Left renal pelvis (tissue), 4 donors: ENCODE measurements at places on chromosomes 12 and 14.

DNA sequence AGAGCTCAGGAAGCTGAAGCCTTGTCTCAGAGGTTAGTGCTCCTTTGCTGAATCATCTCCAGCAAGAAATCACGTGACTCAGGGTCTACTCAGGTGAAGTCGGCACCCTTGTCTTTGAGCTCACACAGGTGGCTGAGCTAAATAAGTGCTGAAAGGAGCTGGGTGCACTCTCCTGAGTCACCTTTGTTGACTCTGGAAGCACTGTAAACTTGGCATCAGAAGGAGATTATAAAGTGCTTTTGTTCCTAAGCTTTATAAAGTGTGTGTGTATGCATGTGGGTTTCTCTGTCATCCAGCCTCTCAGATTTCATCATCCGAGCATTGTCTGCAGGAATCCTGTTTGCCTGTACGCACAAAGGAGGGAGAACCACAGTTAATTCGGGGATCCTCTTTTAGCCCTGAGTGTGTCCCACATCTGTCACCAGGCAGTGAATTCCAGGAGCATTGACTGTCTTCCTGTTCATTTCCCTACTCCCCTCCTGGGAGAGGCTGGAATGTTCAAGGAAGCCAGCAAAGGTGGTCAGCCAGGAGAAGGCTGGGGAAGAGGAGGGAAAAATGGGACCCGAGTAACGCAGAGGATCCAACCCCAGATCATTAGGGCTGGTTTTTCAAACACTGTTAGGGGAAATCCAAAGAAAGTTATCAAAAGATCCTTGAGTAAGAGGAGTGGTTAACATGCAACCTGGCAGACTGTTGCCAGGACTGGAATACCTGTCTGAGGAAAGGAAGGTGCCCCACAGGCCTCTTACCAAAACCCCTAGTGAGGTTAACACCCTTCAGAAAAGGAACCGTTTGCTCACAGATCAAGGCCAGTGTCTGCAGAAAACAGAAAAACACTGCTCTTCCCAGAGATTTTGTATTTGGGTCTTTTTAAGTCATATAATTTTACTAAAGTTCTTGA is 157.5 kb upstream of the HIF1A start:
- DNase-seq, result no peak

DNA sequence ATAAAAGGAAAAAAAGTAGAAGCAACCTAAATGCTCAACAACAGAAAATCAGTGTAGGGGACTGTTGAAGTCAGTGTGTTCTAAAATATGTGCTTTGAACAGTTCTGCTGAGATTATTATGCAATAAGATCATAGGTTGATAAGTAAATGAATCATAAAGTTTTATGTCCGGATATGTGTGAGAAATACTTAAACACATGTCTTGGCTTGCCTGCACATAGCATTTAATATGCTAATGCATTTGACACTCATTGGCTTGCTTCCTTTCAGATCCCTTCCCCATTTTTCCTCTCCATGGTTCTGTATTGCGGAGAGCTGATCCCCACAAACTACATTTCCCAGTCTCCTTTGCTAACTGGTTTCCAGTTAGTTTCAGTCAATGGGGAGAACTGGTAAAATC is 573.8 kb upstream of the TBX3 start:
- no peak for DNase-seq

DNA sequence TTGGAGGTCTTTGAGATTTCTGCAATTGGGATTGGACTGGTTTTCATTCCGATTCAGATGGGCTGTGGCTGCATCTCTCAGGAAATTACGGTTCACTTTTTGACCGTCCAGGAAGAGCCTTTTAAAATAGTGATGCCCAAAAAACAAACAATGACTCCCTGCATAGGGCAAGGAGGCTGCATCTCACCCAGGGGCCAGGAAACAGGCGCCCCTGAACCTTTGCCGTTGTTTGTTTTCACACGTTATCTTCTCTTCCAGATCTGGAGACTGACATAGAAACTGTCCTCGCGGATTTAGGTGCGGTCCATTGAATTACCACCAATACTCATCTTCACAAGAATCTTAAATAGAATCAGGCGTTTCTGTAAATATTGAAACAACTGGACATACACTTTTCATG is 66.0 kb downstream of the FLRT2 start:
- no peak for DNase-seq

- no peak for DNase-seq
Observed at GRCh38 chr12:88558340-88558867, 21.9 kb downstream of the KITLG start.

DNA sequence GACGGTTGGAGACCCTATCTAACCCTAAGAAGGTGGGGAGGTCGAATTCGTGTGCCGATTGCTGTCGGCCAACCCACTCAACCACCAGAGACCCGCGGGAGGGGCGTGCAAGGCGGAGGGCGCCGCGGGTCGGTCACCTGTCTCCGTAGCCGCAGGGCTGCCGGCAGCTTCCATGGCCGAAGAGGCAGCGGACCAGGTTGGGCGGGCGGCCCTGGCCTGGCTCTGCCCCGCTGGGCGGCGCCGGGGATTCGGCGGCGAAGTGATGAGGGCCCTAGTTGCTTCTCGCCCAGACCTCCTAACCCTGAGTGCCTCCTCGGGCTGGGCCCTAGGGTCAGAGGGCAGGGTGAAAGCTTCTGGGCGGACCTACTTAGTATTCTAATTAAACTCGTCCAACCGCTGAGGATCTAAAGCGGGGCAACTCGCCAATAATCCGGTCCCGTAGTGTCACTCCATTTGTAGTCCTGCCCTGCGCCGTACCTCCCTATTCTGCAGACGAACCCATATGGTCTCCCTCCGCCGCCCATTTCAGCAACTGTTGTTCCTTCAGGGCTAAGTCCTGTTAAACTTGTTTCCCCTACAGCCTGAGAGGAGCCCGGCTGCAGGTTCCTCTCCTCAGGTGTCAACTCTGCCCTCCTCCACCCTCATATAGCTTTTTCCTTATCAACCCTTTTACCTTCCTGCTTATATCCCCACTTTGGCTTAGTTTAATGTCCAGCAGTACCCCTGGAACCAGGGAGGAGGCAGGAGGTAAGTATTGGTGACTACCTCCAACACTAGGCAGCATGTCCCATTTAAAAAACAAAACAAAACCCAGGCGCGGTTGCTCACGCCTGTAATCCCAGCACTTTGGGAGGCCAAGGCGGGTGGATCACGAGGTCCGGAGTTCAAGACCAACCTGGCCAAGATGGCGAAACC is at the start of gene PYM1:
Gene PYM1, minus strand, starts transcription at position 307 of the 915 bp plus-strand sequence. Its CDS starts 133 bp downstream, at position 174.
- DNase-seq, result no peak

DNA sequence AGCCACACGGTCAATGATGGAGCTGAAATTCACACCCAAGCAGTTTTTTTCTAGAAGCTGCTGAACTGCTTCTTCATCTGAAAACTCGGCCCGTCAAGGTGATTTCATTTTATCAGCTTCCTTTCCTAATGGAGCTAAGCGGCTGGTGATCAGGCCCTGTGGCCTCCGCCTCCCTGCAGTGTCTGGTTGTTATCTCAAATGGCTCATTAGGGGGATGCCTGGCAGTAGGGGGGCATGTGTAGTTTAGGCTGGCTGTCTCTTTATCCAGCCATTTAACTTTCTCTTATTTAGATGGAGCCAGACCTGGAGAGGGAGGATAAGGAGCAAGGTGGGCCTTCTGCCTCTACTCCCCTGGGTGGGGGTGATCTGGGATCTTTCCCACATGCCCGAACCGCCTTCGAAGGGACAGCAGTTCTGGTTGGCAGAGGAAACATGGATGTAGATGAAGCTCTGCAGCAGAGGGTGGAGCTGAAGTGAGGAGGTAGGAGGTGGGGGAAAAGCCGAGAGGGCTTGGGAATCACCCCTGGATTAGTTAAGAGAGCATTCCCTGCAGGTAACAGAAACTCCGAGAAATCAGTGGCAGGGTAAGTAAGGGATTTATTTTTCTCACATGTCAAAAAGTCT is 64.4 kb downstream of the TGFB3 start:
- no peak for DNase-seq

DNA sequence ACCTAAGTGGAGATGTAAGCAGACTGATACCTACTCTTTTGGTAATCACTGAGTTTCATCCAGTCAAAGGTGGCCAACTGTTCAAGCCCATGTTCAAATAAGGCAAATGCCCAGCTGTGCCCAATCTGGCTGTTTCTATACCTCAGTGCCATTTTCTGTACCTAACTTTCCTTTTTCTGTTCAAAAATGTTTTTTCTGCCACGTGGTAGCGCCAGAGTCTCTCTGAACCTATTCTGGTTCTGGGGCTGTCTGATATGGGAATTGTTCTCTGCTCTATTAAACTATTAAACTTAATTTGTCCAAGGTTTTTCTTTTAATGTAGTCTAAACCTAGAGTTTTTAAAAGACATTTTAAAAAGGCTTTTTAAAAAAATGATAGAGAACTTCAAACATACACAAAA is 391.2 kb downstream of the NOVA1 start:
- no peak for DNase-seq

GRCh38 chr12:123253641-123254459 is 17.8 kb downstream of the CDK2AP1 start:
- no peak for DNase-seq

DNA sequence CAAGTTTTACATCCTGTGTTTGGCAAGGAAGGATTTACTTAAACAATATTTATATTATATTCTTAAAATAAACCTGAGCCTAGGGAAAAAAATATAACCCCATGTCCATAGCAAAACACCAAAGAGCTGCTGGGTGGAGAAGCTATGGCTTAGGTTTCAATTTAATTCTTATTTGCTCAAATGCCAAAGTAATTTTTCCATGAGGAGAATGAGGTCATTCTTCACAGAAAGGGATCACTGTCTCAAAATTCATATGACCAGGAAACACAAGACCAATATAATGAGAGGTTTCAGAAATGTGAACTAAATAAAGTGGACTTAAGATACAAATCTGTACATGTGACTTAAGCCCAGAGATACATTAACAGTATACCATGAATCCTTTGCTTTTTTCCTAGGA is 195.0 kb downstream of the PHLDA1 start:
- no peak for DNase-seq

DNA sequence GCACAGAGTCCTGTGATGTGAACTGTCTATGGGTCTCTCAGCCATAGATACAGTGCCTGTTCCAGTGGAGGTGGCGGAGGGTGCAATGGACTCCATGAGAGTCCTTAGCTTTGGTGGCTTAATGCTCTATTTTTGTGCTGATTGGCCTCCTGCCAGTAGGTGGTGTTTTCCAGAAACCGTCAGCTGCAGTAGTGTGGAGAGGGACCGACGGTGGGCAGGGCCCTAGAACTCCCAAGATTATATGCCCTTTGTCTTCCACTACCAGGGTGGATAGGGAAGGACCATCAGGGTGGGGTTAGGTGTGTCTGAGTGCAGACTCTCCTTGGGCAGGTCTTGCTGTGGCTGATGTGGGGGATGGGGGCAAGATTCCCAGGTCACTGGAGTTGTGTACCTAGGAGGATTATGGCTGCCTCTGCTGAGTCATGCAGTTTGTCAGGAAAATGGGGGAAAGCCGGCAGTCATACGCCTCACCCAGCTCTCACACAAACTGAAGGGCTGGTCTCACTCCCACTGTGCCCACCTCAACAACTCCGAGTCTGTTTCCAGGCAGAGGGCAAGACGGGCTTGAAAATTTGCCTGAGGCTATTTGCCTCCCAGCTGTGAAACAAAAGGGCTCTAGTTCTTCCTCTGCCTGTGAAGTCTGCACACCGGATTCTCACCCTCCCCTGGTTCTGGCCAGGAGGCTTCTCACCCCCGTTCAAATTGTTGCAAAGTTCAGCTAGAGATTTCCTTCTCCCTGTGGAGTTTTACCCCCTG is 24.9 kb upstream of the ZDHHC17 start:
- DNase-seq, result no peak

DNA sequence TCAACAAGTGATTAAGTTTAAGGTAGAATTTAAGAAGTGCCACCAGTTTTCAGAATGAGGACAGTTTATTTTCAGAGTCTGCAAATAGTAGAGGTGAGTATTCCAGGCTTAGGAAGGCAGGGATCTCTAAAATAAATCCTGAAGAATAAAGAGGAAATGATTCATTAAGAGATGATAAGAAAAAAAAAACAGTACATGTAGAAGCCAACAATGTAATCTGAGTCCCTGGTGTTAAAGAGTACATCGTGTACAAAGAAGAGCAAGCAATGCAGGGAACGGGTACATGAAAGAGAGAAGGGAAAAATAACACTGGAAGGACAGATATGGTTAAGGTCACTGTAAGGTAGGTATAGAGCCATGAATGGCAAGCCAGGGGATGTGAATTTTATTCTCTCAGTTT is 95.2 kb upstream of the FOXG1 start:
- DNase-seq, result no peak

GRCh38 chr14:71555654-71556559 is 376.3 kb upstream of the RGS6 start:
- no peak for DNase-seq

GRCh38 chr12:119749666-119750065 is 81.7 kb downstream of the PRKAB1 start:
- DNase-seq, result no peak
